Glomerular endothelial cell (primary cell): ENCODE measurements at places on chromosomes 11 and 22. TPM values are rescaled to one million over a fixed set of nuclear protein-coding genes. Genes with fewer than 3 reads are reported as not detected.

LRRC4C gene
- 0.05 TPM in 1 of 2 replicates, not detected in the other for total RNA-seq

TSPAN18 gene
- 31.8 and 128 TPM in 2 replicates for total RNA-seq

GGTLC3 gene
- not detected in 2 replicates for total RNA-seq

SPDYC gene
- total RNA-seq, result not detected in 2 replicates

ANGPTL5 gene
- total RNA-seq, result not detected in 2 replicates

PLAAT2 gene
- total RNA-seq, result not detected in 2 replicates

CYTH4 gene
- total RNA-seq, result 0.24 and 0.47 TPM in 2 replicates

TPH1 gene
- 0.12 TPM in 1 of 2 replicates, not detected in the other for total RNA-seq

SLC5A1 gene
- total RNA-seq, result not detected in 2 replicates

HDAC10 gene
- 49.1 and 55.5 TPM in 2 replicates for total RNA-seq

TRIM49 gene
- total RNA-seq, result not detected in 2 replicates

SCO2 gene
- 2.6 and 7.3 TPM in 2 replicates for total RNA-seq

UCP2 gene
- 15.3 and 23.7 TPM in 2 replicates for total RNA-seq

AGBL2 gene
- total RNA-seq, result not detected in 2 replicates

OR5I1 gene
- not detected in 2 replicates for total RNA-seq

OR52H1 gene
- not detected in 2 replicates for total RNA-seq
